ENCODE measurements at places on chromosomes 6 and 20. TPM values are rescaled to one million over a fixed set of nuclear protein-coding genes. Genes with fewer than 3 reads are reported as not detected.

Gene FAM209A
- not detected for total RNA-seq

Gene GSTA3
- not detected for total RNA-seq

Gene FAM209B
- total RNA-seq: not detected

Gene WDR46
- 66.9 TPM for total RNA-seq

Gene SLC29A1
- 219 TPM for total RNA-seq

Gene GPR6
- total RNA-seq: not detected

Gene LKAAEAR1
- not detected for total RNA-seq

Gene SSTR4
- total RNA-seq: not detected

DNA sequence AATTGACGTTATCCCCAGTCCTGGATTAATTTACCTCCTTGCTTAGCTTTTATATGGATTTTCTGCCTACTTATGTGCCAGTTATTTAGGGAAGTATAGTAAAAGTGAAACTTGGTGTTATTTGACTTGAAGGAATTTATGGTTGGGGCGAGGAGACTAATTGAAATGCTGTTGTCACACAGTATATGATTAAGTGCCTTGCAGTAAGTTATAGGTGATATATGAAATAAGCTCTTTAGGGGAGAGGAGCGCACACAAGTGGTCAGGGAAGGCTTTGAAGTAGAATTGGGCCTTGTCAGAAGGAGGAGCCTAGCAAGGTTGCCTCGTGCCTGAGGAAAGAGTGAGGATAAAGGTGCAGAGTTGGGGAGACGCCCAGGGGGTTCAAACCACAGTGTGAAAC is 20.5 kb downstream of the NCOA7 start:
- no peak overlapping the region for H3K4me3 ChIP-seq
- H3K27ac ChIP-seq: no peak overlapping the region
- H3K36me3 ChIP-seq: peaks cover 2% of the 10 kb centered on the region
- peaks cover 42% of the 10 kb centered on the region for H3K4me1 ChIP-seq
- DNase-seq: no peak

DNA sequence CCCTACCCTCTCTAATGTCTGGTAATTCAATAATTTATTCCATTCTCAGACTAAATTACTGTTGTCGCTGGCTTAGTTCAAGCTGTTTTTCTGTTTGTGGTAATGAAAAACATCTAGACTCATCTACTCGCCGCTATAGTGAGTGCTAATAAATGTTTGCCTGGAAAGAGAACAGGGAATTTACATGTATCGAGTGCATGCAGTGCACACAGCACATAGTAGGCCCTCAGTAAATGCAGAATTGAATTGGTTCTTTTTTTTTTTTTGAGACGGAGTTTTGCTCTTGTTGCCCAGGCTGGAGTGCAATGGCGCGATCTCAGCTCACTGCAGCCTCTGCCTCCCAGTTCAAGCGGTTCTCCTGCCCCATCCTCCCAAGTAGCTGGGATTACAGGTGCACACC is 7.7 kb upstream of the NSFL1C start:
- H3K4me3 ChIP-seq: no peak overlapping the region
- H3K27me3 ChIP-seq: no peaks in the 10 kb centered on the region
- H3K27ac ChIP-seq: no peak overlapping the region
- peaks cover 19% of the 10 kb centered on the region for H3K4me1 ChIP-seq
- DNase-seq: no peak

- no peak for DNase-seq
- H3K4me3 ChIP-seq: no peak overlapping the region
- peaks cover 2% of the 10 kb centered on the region for H3K4me1 ChIP-seq
Measured at GRCh38 chr6:143405373-143406154, 44.9 kb downstream of the ADAT2 start.

DNA sequence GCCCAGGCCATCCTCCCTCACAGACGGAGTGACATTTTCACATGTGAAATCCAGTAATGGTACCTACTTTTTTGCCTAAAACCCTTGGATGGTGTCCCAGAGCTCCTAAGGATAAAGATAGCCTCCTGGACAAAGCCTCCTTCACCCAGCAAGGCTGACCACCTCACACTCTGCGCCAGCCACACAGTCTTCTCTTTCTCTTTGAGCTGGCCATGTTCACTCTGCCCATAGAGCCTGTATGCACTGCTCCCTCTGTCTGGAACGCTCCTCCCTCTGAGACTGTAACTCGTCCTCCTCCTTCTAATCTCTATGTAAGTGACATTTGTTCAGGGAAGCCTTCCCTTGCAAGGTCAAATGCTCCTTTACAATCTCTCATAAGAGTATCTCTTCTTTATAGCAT is 14.6 kb downstream of the TMEM151B start:
- no peaks in the 10 kb centered on the region for H3K4me1 ChIP-seq
- H3K27me3 ChIP-seq: peaks cover 5% of the 10 kb centered on the region
- H3K36me3 ChIP-seq: no peaks in the 10 kb centered on the region
- DNase-seq: no peak
- no peak overlapping the region for H3K4me3 ChIP-seq

- H3K27ac ChIP-seq: no peak overlapping the region
- no peaks in the 10 kb centered on the region for H3K36me3 ChIP-seq
- H3K4me3 ChIP-seq: no peak overlapping the region
Measured at GRCh38 chr6:66897576-66897975, 1190.5 kb upstream of the EYS start.

DNA sequence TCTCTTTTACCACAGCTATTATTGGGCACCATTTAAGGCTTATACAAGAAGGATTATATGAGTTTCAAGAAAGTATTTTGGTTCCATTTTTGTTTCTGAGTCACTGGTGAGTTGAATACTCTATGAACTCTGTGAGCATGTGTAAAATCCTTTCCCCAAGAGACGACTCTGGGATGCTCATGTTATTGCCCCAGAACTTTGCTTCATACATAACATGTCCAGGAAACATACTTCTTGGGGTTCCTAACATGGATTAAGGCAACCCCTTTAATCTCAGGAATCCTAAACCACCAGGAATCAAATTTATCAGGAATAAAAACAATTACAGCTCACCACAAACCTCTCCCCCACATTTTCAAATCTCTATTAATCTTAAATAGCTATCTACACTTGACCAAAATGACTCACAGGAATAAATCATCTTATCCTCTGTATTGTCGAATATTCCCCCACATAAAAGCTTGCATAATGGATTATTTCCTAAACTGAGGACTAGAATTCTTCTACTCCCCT is 117.5 kb upstream of the COL21A1 start:
- H3K4me3 ChIP-seq: no peak overlapping the region
- H3K27me3 ChIP-seq: no peaks in the 10 kb centered on the region
- peak; percentile 48 for DNase-seq
- no peaks in the 10 kb centered on the region for H3K36me3 ChIP-seq

- peaks cover 29% of the 10 kb centered on the region for H3K4me1 ChIP-seq
- H3K27ac ChIP-seq: peak overlapping the region; percentile 59
- no peaks in the 10 kb centered on the region for H3K27me3 ChIP-seq
- DNase-seq: peak; percentile 65
- no peaks in the 10 kb centered on the region for H3K36me3 ChIP-seq
- H3K4me3 ChIP-seq: no peak overlapping the region
Measured at GRCh38 chr6:111478064-111478476, 4.9 kb downstream of the REV3L start.

DNA sequence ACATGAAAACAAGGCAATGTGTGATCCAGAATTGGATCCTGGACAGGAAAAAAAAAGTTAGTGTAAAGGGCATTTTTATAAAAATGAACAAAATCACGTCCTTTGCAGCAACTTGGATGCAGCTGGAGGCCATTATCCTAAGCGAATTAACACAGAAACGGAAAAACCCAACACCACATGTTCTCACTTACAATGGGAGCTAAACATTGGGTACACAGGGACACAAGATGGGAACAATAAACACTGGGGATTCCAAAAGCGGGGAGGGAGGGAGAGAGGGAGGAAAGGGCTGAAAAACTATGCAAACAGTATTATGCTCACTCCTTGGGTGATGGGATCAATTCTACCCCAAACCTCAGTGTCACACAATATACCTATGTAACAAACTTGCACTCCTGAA is 91.4 kb upstream of the BTBD3 start:
- H3K27me3 ChIP-seq: no peaks in the 10 kb centered on the region
- no peaks in the 10 kb centered on the region for H3K4me1 ChIP-seq
- H3K27ac ChIP-seq: no peak overlapping the region
- H3K4me3 ChIP-seq: no peak overlapping the region
- DNase-seq: no peak

GRCh38 chr6:158223926-158224325 is 55.8 kb downstream of the GTF2H5 start:
- H3K27me3 ChIP-seq: no peaks in the 10 kb centered on the region
- DNase-seq: no peak
- no peak overlapping the region for H3K27ac ChIP-seq
- no peaks in the 10 kb centered on the region for H3K36me3 ChIP-seq
- H3K4me3 ChIP-seq: no peak overlapping the region
- H3K4me1 ChIP-seq: no peaks in the 10 kb centered on the region

DNA sequence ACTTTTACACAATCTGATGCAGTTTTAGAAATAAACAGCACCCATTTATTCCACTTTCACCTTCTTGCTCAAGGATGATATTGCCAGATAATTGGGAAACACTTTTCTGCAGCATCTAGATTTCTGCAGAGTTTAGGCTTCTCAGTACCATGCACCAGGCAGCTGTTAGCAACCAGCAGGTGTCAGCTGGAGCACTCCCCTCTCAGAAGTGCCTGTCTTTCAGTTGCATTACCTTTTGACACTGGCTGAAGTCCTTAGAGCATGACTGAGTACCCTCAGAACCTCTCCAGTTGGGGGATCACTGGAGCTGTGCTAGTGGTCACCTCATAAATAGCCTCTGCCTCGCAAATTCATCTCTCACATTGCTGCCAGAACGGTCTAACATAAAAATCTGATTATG is 91.2 kb downstream of the DNAH8 start:
- H3K27ac ChIP-seq: no peak overlapping the region
- no peaks in the 10 kb centered on the region for H3K36me3 ChIP-seq
- DNase-seq: no peak
- peaks cover 23% of the 10 kb centered on the region for H3K4me1 ChIP-seq
- H3K27me3 ChIP-seq: no peaks in the 10 kb centered on the region

GRCh38 chr6:63774961-63775360 is 139.4 kb downstream of the PHF3 start:
- H3K4me1 ChIP-seq: no peaks in the 10 kb centered on the region
- H3K4me3 ChIP-seq: no peak overlapping the region
- no peak for DNase-seq
- no peak overlapping the region for H3K27ac ChIP-seq

DNA sequence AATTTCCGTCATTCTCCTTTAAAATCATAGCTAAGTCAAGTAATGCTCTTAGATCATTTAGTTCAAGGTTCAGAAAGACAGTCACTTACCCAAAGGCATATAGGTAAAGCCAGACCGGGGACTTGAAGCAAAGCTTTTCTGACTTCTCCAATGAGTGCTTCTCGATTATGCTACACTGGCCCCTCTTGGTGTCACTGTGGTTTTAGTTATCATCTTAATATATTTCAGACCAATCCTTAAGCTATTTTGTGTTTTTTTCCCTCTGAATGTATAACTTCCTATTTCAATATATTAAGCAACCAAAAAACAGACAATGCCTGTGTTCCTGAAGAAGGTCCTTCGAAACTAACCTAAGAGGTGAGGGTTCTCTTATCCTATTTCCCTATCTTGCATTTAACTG is 3.9 kb downstream of the PRDM1 start:
- peaks cover 19% of the 10 kb centered on the region for H3K4me1 ChIP-seq
- no peak for DNase-seq
- no peak overlapping the region for H3K4me3 ChIP-seq
- no peaks in the 10 kb centered on the region for H3K36me3 ChIP-seq
- no peak overlapping the region for H3K27ac ChIP-seq
- H3K27me3 ChIP-seq: peaks cover 28% of the 10 kb centered on the region

DNA sequence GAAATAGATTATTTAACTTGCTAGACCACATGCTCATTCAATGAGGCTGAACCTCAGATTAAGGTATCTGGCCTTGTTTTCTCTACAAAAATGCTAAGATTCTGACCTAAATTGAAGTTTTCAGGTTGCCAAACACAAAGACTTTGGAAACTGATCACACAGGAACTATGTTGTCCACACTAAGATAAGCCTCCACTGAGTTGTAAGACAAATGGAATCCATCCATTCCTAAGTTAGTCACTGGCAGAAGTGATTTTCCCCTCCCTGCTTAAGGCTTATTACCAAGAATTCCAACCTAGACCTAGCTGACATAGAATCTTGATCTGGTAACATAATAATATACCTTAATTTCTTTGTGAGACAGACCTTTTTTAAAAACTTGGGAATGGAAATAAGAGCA is 608.1 kb downstream of the TENT5A start:
- no peaks in the 10 kb centered on the region for H3K36me3 ChIP-seq
- no peaks in the 10 kb centered on the region for H3K27me3 ChIP-seq
- DNase-seq: no peak
- no peak overlapping the region for H3K27ac ChIP-seq

DNA sequence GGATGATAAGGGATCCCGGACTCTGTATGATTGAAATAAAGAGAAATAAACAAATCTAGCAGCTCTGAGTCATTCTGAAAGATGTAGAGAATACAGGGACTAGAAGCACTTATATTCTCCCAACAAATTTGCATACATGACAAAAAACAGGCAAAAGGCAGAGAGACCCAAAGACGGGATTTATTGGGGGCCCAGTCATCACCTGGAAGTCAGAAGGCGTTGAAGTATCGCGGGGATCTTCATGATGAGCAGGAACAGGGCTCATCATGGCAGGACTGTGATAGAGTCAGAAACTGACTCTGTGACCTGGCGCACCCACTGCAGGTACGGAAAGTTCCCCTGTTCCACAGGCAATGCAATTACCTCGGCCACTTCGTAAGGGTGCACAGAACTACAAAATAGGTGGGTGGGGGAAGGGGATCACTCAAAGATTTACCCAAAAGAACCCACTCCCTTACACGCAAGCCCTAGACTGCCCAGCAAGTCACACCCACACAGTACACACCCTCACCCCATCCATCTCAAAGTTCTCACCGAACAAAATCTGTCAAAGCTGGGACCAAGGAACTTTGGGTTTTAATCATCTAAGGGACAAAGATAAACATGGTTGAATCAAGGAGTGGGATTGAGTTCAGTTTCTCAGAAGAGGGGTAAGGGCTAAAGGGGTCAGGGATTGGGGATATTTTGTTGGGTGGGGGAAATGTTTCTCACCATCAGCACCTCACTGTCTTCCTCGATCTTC is 1.4 kb downstream of the CUTA start:
- no peak for DNase-seq
- H3K4me1 ChIP-seq: peaks cover 21% of the 10 kb centered on the region
- H3K27me3 ChIP-seq: peaks cover under 1% of the 10 kb centered on the region
- no peak overlapping the region for H3K4me3 ChIP-seq

DNA sequence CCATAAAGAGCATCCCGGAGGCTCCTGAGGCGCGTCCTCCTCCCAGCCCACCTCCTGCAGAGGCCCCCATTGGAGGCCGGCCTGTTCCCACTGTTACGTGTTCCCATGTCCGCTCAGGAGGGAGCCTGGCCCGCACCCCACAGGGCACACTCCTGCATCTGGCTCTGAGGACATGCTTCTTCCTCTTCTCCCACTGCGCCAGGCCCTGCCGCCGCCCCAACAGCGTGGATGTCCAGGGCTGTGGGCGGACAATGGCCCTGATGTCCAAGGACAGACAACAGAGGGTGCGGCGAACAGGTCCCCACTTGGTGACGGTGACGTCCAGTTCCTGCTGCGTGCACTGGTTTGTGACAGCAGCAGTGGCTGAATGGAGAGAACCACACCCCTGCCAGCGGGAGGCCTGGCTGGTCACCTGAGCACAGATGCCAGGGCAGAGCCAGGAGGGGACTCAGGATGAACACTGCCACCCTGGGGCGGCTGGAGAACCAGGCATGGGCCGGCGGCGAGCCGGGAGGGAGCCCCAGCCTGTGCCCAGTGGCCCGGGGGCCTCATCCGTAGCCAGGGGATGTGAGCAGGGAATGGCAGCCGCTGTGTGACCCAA is 26.6 kb downstream of the FRMD1 start:
- DNase-seq: no peak
- H3K4me1 ChIP-seq: no peaks in the 10 kb centered on the region
- H3K27ac ChIP-seq: no peak overlapping the region
- H3K36me3 ChIP-seq: no peaks in the 10 kb centered on the region
- H3K4me3 ChIP-seq: no peak overlapping the region
- H3K27me3 ChIP-seq: no peaks in the 10 kb centered on the region

Measured in endothelial cell of umbilical vein (primary cell).